ENCODE measurements at places on chromosomes 12 and 14.
A peak's percentile ranks its signal among the peaks of the same experiment; 100 is the strongest.

DNA sequence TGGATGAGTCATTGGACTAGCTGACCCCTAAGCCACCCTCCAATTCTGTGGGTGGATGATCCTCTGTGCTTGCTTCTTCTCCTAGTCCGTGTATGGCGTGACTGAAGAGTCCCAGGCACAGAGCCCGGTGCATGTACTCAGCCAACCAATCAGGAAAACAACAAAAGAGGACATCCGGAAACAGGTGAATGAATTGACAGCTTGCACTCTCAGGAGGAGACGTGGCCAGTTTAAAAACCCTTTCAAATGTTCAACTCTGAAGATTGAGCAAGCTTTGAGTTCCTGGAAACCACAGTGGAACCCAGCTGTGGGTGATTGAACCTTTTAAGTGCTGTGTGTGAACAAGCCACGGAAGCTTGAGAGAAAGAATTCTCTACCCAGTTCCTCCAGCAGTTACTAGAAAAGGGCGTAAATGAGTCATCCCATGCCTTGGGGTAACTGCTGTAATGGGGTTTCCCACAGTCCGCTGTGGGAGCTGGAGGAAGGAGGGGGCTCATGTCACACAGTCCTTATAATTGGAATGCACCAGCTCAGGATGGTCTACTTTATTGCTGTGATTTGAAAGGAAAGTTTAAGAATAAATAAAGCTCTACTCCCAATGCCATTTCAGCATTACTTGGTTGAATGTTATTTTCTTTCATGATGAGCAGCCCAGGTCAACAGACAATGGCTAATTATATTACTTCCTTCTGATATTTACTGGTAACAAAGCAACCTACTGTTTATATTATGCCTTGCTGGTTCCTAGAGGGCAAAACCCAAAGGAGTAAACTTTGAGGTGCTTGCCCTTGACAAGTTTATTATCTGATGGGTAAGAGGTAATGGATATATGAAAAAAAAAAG, 417.0 kb downstream of the DPF3 start:
- DNase-seq = peak; percentile 80

GRCh38 chr12:56766535-56766934, 3.4 kb downstream of the HSD17B6 start:
- DNase-seq = no peak

DNA sequence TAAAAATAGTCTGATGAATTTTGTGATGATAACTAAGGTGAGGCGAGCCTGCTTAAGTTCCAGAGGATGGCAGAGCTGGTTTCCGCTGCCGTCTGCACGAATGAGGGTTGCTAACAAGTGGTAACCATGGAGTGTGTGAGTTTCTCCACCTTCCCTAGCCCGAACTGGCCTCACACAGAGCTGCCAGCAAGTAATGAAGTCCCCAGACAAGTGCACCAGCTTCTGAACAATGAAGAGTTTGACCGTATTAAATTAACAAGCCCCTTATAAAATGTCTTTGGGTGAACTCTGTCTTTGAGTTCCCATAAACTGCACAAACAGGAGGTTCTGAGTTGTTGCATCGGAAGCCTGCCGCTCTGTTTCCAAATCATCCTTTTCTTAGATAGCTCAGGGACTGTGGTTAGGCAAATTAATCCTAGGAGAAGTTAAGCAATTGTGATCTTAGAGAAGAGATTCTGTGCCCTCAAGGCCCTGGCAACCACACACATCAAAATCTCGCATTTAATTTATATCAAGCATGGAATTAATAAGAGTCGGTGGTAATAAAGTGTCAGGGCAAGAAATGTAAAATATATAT, 274.1 kb upstream of the DAAM1 start:
- DNase-seq = no peak

GRCh38 chr14:90495357-90496276, 98.8 kb downstream of the CALM1 start:
- DNase-seq = peak; percentile 89

DNA sequence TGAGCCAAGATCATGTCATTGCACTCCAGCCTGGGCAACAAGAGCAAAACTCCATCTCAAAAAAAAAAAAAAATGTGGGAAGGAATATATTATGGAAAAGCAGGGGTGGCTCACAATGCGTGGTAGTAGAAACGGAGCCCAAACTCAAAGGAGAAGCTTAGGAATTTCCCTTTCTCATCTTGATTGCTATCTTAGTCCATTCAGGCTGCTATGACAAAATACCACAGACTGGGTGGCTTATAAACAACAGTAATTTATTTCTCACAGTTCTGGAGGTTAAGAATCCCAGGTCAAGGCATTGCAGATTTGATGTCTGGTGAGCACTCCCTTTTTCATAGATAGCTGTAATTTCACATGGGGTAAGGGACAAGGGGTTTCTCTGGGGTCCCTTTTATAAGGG, 153.8 kb upstream of the KRR1 start:
- DNase-seq = no peak

GRCh38 chr14:37587131-37587803, 7.8 kb downstream of the FOXA1 start:
- DNase-seq = no peak

DNA sequence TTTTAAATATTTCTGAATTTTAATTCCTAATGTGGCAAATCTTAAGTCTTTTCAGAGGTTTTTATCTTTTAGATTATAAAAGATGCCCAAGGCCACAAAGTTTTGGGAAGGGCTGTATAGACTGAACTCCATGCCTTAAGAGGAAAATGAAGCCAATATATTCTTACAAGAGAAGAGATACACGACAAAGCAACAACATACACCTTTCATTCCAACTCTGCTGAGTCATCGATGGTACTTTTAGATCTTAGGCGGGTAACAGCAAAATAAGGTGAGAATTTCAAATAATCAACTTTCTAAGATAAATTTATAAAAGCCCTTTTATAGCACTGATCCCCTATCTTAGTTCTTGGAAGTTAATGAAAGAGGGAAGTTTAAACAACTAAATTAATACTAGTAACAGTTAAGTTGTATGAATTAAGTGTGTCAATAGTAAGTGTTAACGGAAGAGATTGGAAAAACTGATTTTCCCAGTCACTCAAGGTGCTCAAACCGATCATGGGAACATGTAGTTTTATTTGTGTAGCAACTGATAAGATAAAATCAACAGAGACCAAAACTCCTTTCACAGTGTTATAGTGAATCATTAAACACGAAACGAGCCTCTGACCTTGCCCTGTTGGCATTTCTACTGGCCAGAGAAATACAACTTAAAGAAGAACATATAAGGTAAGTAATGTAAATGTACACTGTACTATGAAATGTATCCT, 18.8 kb upstream of the PIK3C2G start:
- DNase-seq = no peak

DNA sequence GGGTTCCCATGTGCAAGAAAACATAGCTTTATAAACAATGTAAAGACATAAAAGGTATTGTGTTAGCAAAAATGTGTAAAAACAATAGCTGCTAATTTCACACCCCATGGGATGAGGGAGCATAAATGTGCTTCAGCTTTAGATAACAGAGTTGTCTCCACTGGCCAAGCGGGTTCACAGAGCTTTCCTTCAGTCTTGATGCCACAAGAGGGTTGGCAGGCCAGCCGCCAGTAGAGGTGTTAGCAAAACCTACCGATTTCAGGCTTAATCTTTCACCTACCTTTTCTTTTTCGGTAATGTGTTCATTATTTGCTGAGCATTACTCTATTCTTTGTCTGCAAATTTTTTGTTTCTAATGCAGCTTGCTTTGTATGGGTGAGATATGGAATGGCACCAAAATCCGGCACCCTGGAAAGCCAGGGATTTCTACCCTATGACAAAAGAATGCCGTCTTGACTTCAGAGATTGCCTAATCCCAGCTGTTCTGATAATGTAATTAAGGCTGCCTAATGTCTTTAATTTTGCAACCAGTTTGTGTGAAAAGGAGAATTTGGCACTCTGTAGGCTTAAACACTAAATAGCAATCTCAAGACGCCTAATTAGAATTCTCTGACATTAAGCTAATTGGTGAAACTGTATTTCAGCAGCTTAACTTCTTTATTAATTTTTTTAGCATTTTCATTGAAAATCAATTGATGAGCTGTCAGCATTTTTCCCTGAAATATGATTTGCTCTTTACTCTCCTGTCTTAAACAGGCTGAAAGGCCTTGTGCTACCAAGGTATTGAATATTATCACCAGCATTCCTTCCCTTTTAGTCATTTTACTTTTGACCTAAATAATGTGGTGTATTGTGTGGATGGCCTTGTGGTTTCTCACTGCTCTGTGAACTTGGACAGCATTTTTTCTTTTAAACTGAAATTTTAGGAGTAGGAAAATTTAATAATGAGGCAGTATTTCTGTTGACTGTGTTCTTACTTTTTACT, 60.7 kb downstream of the POLR3B start:
- no peak for DNase-seq

GRCh38 chr12:71045781-71046180, 112.0 kb downstream of the TSPAN8 start:
- peak; percentile 12 for DNase-seq

DNA sequence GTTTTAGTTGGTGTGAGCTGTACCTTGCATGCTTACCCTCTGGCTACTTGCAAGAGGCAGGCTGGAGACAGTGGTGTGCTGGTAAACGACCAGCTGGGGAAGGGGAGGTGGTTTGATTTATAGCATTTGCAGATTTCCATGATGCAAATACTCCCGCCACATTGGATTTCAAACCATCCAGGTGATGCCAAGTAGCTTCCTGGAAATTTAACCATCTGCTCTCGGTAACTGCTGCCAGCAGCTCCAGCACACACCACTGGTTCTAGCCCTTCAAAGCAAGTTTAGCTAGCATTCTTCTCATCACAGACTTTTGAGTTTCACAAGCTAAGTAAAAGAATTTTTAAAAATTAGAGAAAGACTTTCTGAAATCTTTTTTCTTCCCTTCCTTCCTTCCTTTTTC, 104.5 kb upstream of the AMIGO2 start:
- DNase-seq = no peak

- no peak for DNase-seq
These were observed 452.2 kb upstream of the RPL10L start for GRCh38 chr14:47103771-47104170.

- no peak for DNase-seq
These were observed 10.0 kb downstream of the MARK3 start for GRCh38 chr14:103395244-103395643.

GRCh38 chr14:93733231-93733630, 55.1 kb downstream of the PRIMA1 start:
- DNase-seq = no peak

DNA sequence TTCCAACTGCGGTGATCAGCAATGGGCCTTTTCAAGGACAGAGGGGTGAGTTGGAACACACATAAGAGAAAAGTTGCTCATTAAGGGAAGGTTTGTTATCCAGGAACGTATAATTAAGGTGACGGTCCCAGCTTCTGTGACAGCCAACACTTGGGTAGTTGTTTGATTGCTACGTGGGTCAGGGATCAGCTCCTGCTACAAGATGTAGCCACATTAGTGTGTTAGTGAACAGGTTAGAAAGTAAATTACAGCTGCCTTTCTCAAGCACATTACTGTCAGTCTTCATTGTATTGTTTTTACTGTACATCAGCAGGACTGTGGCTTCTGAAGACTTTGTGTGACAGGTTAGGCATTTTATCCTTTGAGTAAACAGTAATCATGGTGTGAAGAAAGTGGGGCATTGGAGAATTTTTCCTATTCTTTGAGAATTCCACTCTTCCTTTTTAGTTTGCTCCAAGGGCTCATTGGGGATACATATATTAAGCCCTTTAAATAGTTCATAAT, 230.5 kb downstream of the EGLN3 start:
- no peak for DNase-seq

DNA sequence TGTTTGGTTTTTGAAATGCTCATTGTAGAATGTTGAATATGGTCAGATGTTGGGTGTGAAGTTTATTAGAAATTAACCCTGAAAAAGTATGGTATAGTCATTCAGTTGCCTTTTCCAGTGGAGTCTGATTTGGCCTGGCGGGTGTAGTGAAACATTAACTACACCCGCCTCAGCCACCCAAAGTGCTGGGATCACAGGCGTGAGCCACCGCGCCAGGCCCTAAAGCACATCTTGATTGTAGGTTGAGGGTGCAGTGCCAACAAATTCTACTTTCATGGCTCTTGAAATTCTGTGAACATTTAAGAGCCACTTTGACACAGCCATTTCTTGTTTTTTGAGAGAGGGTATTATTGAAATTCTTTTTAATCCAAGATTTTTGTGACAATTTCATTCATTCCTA, 624.9 kb downstream of the DIO2 start:
- no peak for DNase-seq

- DNase-seq = no peak
These were observed 31.1 kb upstream of the GPR132 start for GRCh38 chr14:105096206-105096875.

DNA sequence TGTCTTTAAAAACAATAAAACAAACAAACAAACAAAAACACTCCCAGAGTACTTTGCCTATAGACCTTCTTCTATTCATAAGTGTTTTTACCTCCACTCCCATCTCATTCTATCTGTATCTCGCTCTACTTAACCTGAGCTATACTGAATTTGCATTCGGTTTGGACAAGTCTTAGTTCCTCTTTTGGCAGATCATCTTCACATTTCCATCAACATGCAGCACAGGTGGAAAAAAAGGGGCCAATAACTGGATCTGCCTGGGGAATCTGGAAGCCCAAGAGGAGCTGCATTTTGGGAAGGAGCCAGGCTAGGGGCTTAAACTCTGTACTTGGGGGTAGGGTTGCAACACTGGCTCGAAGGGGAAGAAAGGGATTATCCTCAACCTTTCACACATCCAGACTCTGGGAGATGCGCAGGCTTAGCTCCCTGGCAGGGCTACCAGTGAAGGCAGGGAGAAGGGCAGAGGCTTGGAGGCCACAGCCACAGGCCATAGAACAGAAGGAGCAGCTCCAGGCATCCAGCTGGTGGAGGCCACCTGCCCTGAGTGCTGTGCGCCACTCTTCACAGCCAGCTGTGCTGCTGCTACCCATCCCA, 4.1 kb downstream of the NINJ2 start:
- DNase-seq = no peak

GRCh38 chr14:104116756-104117340, 21.5 kb upstream of the KIF26A start:
- no peak for DNase-seq

DNA sequence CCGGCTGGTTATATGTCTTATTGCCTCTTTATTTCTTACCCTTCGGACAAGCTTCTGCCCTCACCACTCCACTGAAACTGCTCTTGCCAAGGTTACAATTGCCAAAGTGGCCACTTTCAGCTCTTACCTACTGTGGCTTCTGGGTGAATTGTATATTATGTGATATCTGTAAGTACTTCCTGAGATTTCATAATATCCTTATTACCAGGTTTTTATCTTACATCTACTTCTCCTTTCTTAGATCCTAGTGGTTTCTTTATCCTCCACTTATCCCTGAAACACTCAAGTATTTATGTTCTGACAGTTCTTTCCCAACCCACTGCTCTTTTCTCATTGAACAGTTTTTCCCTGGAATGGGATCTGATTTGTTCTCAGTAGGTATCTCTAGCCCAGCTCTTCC, 10.5 kb downstream of the CELA1 start:
- DNase-seq = peak; percentile 68

GRCh38 chr12:57094208-57095160, 5.6 kb downstream of the NAB2 start:
- no peak for DNase-seq

Data from hematopoietic multipotent progenitor cell treated with erythropoietin and hydrocortisone succinate and interleukin-3 and kit ligand, for 4 days (in vitro differentiated cells).